ENCODE measurements at places on chromosomes 3 and 15. TPM values are rescaled to one million over a fixed set of nuclear protein-coding genes. Genes with fewer than 3 reads are reported as not detected.

Gene TJP1
- 35.5 TPM for total RNA-seq

- no peak for DNase-seq
These were observed 3.0 kb downstream of the SELENOT start for GRCh38 chr3:150605998-150606641.

Gene SLC28A1
- total RNA-seq, result 0.21 TPM

DNA sequence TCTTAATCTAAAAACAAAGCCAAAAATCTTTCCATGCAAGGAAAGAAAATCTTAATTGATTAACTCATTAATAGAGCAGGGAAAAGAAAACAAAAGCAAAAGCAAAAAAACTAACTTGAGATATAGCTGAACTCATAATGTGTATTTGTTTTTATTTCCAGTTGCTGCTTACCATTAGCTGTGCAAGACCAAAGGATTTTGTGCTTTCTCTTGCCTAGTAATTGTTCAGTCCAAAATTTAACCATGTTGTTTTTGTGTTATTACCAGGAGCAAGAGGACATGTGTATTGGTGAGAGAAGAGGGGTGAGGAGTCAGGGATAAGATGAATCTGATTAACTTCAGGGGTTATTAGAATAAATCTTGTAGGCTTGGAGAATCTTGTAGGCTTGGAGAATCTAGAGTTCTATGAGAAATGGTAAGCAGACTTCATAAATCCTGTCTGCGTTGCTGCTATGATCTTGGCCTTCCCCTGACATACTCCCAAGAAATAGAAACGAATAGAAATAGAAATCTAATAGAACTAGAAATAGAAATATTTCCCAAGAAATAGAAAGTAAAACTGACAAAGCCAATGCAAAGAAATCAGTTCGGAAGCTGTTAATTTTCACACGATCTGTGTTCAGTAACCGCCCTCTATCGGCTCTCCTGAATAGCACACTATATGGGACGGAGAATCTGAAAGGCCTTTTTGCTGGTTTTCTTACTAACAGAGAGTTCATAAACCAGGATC, 72.6 kb upstream of the TNFSF10 start:
- DNase-seq, result peak; percentile 42

- no peak for DNase-seq
These were observed 67.0 kb downstream of the SETD2 start for GRCh38 chr3:47096959-47097358.

Gene AP4E1
- 2.9 TPM for total RNA-seq

GRCh38 chr15:93203036-93203435, 114.0 kb upstream of the RGMA start:
- DNase-seq, result no peak

- no peak for DNase-seq
These were observed 6.6 kb downstream of the MAP2K5 start for GRCh38 chr15:67548862-67549651.

GRCh38 chr3:159795042-159795441, 193.6 kb upstream of the IL12A start:
- DNase-seq, result no peak

- no peak for DNase-seq
These were observed 44.6 kb downstream of the GASK1A start for GRCh38 chr3:43023746-43024145.

- DNase-seq, result no peak
These were observed 513.9 kb upstream of the NR2F2 start for GRCh38 chr15:95816591-95816990.

Gene PRKAR2A
- 33.9 TPM for total RNA-seq

DNA sequence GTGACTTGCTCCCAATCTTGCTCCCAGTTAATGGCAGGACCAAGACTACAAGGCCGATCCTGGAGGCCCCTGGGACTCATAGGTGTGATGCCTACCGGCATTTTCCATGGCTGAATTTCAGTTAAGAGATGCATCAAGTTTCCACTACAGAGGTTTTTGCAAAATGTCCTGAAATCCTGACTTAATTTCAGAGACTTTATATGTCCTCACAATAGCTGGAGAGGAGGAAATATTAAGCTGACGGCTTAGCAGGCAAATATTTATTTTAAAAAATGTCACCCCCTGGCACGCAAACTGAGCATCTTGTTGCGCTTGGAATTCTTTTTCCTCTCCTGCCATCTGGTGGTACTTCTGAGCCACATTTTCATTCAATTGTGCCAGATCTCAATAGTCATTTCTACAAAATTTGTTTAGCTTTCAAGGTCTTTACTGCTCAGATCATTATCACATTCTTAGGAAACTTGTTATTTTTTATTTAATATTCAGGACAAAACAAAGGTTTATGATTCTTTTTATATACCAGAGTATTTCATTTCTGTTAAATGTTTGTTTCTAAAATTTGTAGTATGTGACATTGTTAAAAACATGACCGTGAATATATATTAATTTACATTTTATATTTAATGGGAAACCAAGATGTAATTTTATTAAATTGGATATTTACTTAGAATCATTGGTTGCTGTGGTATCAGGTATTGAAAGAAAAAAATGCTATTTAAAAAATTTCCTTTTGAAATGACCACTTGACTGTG, 189.2 kb upstream of the THRB start:
- DNase-seq, result no peak

GRCh38 chr15:74519311-74519710, 21.7 kb upstream of the ARID3B start:
- no peak for DNase-seq

DNA sequence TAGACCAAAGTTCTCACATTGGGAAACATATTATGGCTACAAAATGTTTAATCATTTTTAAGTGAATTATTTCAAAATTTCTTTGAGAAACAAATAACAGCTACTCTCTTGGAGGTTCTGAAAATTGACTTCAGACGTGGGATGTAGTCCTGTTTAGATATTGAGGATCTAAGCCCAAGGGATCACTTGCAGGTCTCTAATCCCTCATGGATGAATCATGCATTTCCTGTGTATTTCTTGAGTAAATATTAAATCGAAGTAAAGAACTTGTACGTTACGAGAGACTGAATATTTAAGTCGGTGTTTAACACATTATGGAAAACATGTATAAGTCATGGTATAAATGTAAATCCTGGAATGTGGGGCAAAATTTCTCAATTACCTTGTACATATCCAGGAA, 119.8 kb downstream of the EPHA3 start:
- DNase-seq, result no peak

Gene NR2E3
- total RNA-seq, result 0.28 TPM

Gene AP3B2
- total RNA-seq, result 2.6 TPM

DNA sequence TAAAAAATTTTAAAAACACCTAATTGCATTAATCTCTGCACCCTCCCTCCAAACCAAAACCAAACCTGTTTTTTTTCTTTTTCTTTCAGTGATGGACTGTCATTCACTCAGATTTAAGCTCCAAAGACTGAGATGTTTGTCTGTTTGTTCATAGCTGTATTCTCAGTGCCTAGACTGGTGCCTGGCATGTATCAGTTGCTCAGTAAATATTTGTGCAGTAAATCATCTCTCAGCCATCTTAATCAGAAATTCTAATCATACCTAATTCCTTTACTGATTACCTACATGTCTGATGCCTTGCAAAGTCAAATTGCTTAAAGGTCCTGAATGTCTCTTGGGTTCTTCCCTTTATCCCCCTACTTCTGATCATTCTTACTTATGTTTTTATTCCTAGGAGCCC, 138.8 kb downstream of the ZNF609 start:
- no peak for DNase-seq

Gene IGF2BP2
- total RNA-seq, result 17.0 TPM

Gene STRIT1
- not detected for total RNA-seq

Gene SPTBN5
- 0.59 TPM for total RNA-seq

Gene SAXO2
- total RNA-seq, result 0.88 TPM

DNA sequence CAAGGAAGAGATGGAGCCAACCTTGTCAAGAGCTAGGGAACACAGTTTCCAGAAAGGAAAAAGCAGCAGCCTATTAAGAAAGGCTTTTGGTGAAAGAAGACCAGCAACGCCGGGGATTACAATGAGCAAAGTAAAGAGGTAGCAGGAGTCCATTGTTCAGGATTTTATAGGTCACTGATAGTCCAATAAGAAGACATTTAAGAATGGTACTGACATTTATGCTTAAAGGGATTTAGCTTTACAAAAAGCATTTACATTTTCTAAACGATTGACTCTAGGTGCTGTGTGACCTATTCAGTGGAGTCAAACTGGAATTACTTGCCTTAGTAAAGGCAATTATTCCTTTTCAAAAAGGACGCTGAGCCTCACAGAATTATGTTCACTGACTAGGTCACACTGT, 40.8 kb downstream of the CSNK1G1 start:
- no peak for DNase-seq

- DNase-seq, result no peak
These were observed 80.0 kb downstream of the LARS2 start for GRCh38 chr3:45468326-45468725.

- no peak for DNase-seq
These were observed 234.8 kb upstream of the TRIM42 start for GRCh38 chr3:140443073-140443472.

Gene ADGRG7
- total RNA-seq, result 0.12 TPM

DNA sequence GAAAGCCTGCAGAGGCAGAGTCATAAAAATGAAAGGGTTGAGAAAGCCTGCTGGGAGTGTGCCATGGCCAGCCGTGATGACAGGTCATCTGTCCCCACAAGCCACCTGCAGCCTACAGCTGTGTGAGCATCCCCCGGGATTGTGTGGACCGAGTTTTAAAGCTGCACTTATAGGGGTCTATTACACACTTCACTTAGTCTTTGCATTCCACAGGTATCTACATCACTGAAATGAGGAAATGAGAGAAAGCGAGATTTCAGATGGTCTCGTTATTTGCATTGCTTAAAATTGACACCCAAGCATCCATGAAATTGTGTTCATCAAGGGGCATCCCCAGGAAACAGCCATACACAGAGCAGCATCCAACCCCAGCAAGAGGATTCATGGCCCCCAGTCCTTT, 137.6 kb upstream of the TRIM42 start:
- no peak for DNase-seq

Gene NUP210
- 7.6 TPM for total RNA-seq

Gene LCMT2
- total RNA-seq, result 3.7 TPM

- no peak for DNase-seq
These were observed 33.2 kb downstream of the SMAD6 start for GRCh38 chr15:66734961-66735908.

DNA sequence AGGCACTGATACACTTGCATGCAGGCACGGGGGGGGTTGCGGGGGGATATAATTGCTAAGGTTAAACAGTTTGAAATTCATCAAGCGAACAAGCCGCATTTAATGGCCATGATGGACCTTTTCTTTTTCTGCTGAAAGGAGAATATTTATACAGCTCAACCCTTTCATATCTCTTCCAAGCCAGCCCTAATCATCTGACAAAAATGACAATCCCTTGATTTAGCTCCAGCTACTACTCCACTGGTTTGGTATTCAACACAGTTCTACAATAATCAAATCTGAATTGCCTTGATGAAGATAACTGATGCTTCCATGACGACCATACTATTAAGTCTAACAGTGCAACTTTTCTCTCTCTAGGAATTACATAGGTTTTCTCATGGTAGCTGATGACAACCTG, 374.9 kb downstream of the PLCL2 start:
- DNase-seq, result no peak

DNA sequence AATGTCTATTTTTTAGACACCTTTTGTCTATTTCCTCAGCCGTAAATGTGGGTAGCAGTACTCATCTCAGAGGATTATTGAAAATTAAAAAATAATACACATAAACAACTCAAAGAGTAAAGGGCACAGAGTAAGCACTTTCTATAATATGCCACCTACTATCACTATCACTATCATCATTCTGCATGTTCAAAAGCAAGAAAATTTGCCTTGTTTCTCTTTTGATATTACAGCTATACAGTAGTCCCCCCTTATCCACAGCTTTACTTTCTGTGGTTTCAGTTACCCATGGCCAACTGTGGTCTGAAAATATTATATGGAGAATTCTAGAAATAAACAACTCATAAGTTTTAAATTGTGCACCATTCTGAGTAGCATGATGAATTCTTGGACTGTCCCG, 27.7 kb downstream of the CLASP2 start:
- no peak for DNase-seq

DNA sequence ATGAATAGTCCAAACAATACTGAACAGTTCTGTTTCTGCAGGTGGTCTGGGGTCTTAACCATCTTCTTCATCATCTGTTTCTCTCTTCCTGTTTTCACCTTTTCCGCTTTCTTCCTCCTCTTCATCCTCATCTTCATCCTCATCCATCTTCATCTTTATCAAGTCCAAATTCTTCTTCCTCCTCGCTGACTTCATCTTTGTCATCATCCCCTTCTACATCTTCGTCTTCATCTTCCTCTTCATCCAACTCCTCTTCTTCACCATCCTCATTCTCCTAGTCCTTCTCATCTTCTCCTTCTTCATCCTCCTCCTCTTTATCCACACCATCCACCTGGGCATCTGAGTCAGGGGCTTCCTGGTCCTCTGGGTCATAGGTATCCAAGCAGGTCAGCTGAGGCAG, 16.5 kb upstream of the CFAP161 start:
- DNase-seq, result no peak

DNA sequence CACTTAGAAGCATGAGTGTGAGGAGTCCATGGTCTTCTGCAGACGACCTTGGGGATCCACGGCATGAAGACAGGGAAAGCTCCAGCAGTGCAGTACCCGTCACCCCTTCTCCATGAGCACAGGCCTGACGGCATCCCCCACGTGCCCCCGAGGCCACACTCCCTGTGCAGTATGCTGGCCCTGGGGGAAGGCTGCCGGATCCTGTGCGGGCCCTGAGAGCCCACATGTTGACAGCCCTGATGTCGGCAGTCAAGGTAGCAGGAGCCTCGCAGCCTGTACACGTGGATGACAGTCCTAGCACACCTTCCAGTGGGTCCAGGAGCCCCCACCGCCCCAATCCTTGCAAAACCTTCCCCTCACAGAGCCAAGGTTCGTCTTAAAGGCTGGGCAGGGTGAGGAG, 195.3 kb downstream of the ATP10A start:
- no peak for DNase-seq

Gene SKOR1
- 0.46 TPM for total RNA-seq

GRCh38 chr3:54427501-54427900, 305.1 kb downstream of the CACNA2D3 start:
- no peak for DNase-seq

Gene XRN1
- 23.4 TPM for total RNA-seq

DNA sequence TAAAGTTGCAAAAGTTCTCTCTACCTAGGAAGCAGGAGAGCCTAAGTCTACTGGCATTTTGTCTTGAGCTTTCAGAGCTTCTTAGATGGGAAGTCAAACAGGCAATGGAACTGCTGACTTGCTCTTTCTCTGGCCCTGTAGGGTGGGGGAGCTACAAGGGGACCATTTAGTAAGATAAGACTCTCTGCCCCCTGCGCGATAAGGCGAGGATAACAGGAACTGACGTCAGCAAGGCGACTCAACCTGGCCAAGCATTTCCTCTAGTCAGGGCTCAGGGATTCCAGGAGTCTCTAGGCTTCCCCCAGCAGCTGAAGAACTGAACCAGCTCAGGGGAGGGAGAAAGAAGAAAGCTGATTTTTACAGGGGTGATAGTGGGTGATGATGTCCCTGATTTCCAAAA, 5.8 kb downstream of the RARB start:
- DNase-seq, result no peak

All from pancreas (tissue), 10 donors.